ENCODE measurements at places on chromosomes 11 and 22.

GRCh38 chr22:36386351-36386899, 1.3 kb downstream of the MYH9 start:
- no peak for DNase-seq

DNA sequence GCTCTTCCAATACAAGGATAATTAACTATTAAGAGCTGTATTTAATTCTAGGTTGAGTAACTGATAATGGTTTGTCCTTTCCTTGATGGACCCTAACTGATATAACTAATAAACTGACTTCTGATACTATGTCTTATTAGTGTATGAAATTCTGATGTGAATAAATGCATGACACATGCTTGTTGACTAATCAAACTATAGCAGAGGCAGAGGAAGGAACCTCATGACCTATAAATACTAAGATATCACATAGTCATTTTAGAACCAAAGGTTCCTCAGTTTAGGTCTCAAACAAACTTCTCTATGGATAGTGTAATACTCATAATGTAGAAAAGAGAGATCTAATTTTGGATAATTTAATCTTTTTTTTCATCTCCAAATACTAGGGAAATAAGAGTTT, 4.8 kb upstream of the HBD start:
- DNase-seq = no peak

- DNase-seq = no peak
These were observed 11.0 kb downstream of the TANGO2 start for GRCh38 chr22:20031732-20032406.

GRCh38 chr11:1292018-1292643, 17.3 kb downstream of the TOLLIP start:
- no peak for DNase-seq

DNA sequence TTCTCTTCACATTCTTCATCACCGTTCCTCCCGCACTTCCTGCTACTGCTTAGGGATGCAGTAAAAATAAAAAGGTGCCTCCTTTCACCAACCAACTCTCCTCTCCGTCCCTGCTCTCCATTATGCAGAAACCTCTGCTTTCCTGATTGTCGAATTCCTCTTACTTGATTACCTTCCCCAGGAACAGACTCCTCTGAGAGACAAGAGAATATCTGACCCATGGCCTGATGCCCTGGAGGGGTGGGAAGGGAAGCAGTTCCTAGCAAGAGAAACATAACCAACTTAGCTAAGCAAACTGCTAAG, 80.9 kb downstream of the TRIM29 start:
- DNase-seq = no peak

DNA sequence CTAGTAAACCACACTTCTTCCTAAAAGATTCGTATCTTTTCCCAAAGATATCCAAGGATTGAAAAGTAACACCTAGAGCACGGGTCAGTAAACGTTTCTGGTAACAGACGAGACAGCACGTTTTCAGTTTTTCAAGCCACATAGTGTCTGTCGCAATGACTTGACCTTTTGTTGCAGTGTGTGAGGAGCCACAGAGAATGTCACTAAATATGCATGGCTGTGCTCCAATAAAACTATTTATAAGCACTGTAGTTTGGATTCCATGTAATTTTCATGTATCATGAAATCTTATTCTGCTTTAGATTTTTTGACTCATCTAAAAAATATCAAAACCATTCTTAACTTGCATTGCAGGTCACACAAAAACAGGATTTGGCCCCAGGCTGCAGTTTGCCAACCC, 18.3 kb upstream of the MICAL3 start:
- no peak for DNase-seq

GRCh38 chr11:130912552-130912951, 3.7 kb downstream of the SNX19 start:
- no peak for DNase-seq

DNA sequence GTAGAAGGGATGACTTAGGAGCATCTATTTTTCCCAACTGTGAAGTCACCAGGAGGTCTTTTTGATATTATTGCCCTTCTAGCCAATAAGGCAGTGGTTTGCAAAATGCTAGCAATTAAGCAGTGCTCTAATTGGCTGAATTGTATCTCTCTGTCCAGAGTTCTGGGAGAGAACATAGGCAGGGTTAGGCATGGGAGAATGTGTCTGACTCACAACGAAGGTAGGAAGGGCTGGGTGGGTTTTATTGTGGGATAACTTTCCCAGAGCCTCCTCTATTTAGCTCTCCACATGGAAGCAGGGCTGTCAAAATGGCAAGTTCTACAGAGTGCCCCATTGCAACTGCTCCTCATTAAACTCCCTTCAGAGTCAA, 415.9 kb upstream of the CADM1 start:
- DNase-seq = no peak

DNA sequence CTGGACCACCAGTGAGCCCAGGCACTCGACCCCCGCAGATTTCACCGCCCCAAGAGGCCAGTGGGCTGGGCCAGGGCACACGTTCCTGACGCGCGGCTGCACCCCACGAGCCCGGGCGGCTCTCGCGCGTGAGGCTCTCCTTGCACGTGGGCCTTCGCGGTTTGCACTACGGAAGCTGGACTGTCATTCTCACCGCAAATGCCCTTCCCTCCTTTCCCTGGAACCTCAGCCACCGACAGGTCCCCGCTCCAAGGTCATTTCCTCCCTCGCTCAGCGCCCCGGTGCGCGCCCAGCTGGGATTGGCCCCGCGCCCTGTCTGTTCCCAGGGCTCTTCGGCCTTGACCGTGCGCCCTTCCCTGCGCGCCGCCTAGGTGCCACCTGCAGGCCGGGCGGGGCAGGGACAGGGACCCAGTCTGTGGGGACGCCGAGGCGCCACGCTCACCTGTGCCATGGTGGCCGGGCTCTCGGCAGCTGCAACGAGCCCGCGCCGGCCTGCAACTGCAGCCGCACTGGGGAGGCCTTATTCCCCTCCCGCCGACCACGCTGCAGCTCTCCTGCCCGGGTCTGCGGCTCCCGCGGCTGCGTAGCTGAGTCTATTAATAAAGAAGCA, 2.1 kb upstream of the CPT1A start:
- peak; percentile 33 for DNase-seq

GRCh38 chr11:44611088-44611487, 45.6 kb downstream of the CD82 start:
- no peak for DNase-seq

GRCh38 chr11:6353367-6353987, 33.2 kb upstream of the CAVIN3 start:
- peak; percentile 1 for DNase-seq

- DNase-seq = no peak
These were observed 34.9 kb downstream of the SCUBE1 start for GRCh38 chr22:43308060-43308830.

GRCh38 chr22:32572741-32573500, 98.3 kb downstream of the FBXO7 start:
- DNase-seq = no peak

GRCh38 chr11:30585892-30586250, 282 bp downstream of the MPPED2 start:
- no peak for DNase-seq

DNA sequence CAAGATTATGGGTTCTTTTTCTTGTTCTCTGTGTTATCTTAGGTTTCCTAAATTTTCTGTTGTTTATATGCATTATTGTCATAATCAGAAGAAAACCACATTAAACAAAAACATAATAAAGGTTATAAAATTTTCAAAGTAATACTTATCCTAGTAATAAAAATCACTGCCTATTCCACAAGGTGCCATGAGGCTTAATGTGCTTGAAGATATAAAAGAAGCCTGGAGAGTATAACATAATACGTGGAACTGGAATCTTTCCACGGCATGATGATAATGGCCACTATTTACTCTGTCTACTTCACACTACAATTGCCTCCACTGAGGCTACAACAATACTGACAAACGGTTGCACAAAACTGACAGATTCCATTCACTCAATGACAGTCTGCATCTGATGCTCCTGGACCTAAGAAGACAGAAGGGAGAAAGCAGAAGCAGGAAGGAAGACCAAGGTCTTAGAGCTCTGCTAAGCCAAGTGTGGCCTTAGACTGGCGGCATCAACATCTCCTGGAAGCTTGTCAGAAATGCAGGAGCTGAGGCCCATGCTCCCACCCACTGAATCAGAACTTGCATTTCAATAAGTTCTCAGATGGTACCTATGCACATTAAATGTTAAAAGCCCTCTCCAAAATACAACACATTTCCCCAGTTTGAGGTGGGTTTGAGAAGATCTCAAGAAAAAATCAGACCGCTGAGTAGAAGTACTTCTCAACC, 13.1 kb downstream of the TENM4 start:
- DNase-seq = no peak

GRCh38 chr22:48651036-48651890, 1176.4 kb downstream of the BRD1 start:
- DNase-seq = no peak

GRCh38 chr11:285894-286220, 3.1 kb upstream of the PGGHG start:
- no peak for DNase-seq

DNA sequence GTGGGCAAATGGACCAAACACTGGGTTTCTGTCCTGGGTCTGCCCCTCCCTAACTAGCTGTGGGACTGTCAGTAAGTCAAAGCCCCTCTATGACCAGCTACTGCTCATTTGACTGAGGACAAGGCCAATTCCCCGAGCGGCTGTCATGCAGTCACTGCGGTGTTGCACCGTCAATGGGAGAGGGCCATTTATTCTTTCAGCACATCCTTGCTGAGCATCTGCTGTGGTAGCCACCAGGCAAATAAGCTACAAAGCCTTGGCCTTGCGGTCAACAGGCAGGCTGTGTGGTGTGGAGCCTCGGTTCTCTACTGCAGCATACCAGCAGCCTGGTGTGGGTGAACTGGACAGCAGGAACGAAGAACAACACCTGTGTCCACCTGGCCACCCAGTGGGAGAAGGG, 25.8 kb upstream of the SERPIND1 start:
- DNase-seq = no peak

DNA sequence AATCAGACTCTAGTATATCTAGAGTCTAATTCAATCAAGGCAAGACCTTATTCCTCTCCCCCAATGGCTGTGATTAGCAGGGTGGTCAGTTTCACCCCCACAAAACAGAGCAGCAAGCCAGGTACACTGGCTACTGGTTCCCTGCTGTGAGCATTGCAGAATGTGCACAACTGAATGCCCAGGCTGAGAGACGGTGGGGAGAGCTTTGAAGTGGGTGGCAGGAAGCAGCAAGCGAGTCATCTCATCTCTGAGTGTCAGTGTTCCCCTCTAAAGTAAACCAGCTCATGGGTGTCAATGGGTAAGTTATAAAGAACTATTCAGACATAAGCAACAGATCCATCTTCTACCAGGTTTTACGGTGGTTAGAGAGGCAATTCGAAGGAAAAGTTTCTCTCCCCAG, 37.6 kb downstream of the GAB4 start:
- DNase-seq = no peak

DNA sequence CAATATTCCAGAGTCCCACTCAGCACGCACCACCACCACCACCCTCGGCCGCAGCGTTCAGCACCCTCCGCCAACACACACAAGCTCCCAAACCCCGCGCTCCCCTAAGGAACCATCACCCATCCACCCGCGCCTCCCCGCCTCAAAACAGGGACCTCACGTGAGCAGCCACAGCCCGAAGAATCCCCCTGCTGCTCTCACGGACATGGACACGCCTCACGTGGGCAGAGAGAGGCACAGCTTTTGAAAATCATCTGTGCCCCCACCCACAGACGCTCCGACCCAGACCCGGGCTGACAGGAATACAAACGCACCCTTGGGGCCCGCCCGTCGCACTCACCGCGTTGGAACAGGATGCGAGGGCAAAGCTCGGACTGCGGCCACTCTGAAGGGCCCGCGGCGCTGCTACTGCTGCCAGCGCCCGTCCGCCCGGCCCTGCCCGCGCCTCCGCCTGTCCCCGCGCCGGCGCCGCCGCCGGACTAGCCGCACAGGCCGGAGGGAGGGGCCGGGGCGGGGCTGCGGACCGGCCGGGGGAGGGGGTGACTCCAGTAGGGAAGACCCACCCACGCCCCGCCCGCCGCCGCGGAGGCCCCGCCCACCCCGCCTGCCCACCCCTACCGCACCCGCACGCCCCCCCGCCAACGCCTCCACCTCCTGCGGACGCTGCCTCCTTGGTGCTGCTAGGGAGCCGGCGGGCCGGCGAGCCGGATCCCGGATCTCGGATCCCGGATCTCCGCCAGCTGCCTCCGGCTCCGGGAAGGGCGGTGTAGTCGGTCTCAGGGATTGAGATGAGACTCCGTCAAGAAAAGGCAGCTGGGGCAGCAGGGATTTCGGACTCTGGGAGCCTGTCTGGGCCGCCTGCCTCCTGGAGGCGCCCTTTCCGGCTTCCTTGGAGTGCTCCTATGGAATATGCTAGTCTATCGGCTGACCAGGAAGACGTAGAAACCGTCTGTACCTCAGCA, at the start of gene TRIM3:
Gene TRIM3, minus strand, starts transcription at position 491 of the 962 bp plus-strand sequence. CDS start 8,246 bp downstream, outside the sequence.
- peak; percentile 12 for DNase-seq

GRCh38 chr22:44355716-44356070, 42.9 kb upstream of the SHISAL1 start:
- DNase-seq = no peak

GRCh38 chr22:46229701-46230100, 20.4 kb downstream of the CDPF1 start:
- no peak for DNase-seq

GRCh38 chr22:46319319-46319718, 16.2 kb upstream of the TRMU start:
- DNase-seq = no peak

DNA sequence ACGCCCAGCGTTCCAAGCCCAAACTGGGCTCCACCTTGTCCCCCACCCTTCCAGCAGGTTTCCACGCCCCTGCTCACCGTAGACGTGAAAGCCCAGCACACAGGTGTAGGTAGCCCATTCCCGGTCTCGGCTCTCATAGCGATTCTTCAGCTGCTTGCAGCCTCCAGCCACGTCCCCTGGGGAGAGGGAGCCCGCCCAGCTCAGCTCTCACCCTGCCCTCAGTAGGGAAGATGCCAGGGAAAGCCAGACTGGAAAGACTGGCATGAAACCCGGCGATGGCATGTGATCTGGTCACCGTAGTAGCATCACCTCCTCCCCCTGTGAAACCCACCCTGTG, 1.4 kb upstream of the MTA2 start:
- DNase-seq = no peak

GRCh38 chr11:37908219-37908548, 1310.1 kb upstream of the RAG2 start:
- DNase-seq = no peak

DNA sequence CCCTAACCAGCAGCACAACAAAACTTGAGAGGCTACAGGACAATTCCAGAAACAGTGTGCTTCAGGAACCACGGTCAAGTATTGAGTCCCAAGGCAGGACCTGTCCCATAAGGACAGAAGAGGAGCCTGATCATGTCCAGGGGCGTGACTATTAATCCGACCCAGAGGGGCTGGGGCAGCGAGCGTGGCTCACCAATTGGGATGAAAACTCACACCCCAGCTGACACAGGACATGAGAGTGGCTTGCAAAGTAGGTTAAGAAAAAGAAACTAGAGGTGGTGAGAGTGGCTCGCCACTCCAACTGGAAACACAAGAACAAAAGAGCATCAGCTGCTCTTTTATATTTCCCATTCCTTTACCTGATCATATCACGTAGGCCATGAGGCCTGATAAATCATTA, 16.0 kb upstream of the FEZ1 start:
- DNase-seq = no peak

GRCh38 chr11:46978005-46978491, 41.5 kb downstream of the CSTPP1 start:
- no peak for DNase-seq

- DNase-seq = no peak
These were observed at the start of gene UPK3A for GRCh38 chr22:45284705-45285262. Gene UPK3A (plus strand): TSS chr22:45284949. CDS start chr22:45285014, 65 bp downstream.
